Stimulated activated CD4-positive, alpha-beta T cell treated with anti-CD3 and anti-CD28 coated beads, TNF-alpha, amount 100 ng/mL, for 48 hours (primary cell): ENCODE measurements at places on chromosomes 2 and 18.
A peak's percentile ranks its signal among the peaks of the same experiment; 100 is the strongest.

DNA sequence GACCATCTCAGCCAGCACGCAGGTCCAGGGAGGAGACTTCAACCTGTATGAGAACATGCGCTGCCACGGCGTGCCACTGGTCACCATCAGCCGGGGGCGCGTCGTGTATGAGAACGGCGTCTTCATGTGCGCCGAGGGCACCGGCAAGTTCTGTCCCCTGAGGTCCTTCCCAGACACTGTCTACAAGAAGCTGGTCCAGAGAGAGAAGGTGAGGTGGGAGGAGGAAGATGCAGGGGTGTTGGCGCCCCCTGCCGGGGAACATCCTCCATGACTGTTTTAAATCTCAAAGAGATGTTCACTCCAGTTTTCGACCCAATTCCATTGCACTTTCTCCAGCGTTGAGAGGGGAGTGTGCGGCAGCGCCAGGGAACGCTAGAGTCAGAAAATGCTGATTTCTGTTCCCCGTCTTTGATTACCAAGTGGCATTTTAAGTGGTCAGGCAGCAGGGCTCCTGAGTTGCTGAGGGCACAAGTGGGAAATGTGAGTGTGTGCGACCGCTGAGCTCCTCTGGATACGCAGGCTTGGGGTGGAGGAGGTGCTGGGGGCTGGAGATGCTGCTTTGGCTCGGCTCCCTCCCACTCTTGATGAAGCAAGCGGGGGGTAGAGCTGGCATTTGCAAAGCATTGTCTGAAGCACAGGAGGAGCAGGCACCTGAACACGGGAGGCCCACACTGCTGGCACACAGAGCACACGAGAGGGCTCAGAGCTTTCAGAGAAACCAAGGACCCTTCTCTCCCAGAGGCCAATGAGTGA is 27.7 kb upstream of the MAPRE3 start:
- peak; percentile 34 for DNase-seq

DNA sequence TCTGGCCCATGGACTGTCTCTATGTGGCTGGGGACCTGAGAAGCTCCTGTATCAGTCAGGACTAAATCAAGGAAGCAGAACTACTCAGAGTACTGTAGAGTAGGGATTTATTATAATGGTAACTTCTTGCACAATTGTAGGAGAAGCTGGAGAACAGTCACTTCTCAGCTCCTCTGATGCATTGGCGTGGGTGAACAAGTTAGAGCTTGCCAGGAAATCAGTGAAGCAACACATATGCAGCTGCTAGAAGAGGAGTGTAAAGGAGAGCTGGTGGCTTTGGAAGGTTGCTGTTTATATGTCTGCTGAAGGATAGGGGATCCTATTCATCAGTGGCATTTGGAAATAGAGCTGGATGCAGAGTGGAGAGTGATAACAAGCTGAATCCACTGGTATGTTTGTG is 215.5 kb upstream of the CWC22 start:
- no peak for DNase-seq

DNA sequence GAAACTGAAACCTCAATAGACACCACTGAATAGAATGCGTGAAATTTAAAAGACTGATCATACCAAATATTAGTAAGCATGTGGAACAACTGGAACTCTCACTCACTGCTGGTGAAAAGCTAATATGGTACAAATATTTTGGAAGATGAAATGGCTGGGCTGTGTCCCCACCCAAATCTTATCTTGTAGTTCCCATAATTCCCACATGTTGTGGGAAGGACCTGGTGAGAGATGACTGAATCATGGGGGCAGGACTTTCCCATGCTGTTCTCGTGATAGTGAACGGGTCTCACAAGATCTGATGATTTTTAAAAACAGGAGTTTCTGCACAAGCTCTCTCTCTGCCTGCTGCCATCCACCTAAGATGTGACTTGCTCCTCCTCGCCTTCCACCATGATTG is 32.0 kb upstream of the MYCN start:
- no peak for DNase-seq

DNA sequence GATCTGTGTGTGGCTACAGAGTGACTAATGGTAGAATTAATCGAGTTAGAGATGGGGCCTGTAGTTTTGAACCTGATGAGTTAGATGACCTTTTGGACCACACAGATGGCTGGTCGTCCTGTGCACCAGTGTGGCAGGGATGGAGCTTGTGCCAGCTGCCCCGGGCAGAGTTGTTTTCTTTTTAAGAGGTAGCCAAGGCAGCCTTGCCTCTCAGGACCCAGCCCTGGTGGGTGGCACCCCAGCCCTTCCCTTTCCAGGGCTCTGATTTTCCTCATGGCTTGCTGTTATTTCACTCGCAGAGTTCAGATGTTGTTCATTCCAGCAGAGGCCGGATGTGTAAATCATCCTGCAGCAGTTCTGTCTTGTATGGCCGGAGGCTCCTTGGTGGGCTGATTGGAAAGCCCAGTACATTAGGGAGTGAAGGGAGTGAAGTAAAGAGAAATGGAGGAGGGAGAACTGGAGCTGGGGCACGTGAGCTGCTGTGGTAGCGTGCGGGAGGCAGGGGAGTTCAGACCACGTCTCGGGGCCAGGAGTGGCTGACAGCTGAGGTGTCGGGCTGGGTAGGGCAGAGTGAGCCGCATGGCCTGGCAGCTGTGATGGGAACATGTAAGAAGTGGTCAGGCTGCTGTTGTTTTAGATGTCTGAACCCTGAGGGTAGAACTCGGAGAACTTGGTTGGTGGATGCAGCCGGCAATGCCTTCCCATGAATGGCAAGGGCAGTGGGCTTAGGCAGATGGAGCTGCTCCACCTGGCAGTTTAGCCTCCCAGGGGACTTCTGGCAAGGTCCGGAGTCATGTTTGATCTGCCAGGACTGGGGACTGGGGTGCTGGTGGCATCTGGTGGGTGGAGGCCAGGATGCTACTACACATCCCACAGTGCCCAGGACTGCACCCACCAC is 28.8 kb downstream of the ASAP2 start:
- no peak for DNase-seq

- DNase-seq = no peak
Measured at GRCh38 chr2:129193961-129194360, 785.5 kb upstream of the RAB6C start.

DNA sequence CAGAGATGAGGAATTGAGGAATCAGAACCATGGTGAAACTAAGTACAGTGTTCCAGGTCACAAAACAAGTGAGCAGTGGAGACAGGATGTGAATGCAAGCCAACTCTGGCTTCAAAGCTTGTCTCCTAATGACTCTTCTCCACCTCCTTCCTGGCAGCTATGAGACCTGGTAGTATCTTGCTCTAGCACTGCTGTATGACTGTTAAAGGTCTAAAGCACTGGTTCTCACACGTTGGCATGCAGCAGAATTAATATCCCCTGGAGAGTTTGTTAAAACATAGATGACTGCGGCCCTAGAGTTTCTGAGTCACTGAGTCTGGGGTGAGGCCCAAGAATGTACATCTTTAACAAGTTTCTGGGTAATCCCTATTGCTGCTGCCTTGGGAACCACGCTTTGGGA is 63.3 kb downstream of the SUCLG1 start:
- no peak for DNase-seq

GRCh38 chr2:67652679-67653078 is 255.5 kb downstream of the ETAA1 start:
- no peak for DNase-seq

DNA sequence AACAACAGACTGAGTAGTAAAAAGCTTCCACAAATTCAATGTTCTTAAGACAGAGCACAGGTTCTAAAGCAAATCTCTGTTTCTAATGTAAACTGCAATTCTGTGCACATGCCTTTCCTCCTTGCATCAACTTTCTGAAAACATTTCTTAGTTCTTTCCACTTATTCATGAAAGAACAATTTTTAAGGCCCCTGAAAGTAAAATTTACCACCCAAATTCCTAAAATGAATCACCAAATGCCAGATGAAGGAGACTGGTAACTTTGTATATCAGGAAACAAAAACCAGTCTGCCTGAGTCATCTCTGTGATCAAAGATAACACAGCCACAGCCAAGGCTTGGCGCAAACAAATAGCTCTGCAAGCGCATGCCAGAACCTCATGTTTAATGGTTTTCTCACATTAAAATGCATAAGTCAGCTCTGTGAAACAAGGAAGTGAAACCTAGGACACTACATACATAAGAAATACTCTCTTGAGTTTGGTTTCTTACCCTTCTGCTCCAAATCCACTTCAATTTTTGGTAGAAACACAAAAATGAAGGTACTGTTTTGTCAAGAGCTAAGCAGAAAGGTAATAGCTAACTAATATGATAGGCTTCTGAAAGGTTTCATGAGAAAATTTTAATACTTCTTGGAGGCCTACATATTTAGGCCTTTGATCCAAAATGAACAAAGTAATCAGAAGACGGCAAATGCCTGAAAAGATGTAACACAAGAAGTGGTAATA is 169.4 kb downstream of the THADA start:
- peak; percentile 69 for DNase-seq

GRCh38 chr2:84776011-84776410 is 104.9 kb downstream of the TRABD2A start:
- no peak for DNase-seq

GRCh38 chr18:2312440-2312839 is 258.9 kb downstream of the METTL4 start:
- no peak for DNase-seq

DNA sequence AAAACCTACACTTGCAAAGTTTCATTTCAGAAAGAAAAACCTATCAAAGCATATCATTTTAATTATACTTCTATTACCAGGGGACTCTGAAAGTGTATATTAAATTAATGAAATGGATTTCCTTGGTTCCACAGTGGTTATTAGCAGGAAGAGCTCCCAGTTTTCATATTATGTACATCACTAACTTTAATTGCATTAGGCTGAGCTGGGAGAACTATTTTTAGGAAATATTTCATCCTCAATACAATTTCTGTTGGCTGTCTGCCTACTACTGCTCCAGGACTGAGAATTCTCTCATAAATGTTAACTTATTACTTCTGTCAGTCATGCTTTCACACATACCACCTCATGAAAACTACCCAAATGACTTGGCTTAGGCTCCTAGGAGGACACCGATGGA is 301.4 kb downstream of the CMPK2 start:
- no peak for DNase-seq

DNA sequence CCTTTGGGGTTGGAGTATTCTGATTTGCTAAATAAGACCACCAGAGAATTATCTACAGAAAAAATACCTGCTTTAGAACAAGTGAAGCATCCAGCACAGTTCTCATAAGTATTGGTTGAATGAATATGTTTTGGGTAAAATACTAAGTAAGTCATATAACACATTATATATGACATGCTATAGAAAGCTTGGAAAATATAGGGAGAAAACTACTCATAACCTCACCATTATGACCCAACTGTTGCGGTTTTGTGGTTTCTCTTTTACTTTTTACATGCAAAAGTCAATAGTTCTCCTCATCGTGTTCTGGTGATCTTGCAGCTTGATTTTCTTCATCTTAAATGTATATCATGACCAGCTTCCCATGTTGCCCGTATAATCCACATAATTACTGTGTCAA is 66.2 kb downstream of the DIPK1C start:
- DNase-seq = no peak

- DNase-seq = no peak
Measured at GRCh38 chr2:16226943-16227664, 286.8 kb downstream of the MYCN start.

DNA sequence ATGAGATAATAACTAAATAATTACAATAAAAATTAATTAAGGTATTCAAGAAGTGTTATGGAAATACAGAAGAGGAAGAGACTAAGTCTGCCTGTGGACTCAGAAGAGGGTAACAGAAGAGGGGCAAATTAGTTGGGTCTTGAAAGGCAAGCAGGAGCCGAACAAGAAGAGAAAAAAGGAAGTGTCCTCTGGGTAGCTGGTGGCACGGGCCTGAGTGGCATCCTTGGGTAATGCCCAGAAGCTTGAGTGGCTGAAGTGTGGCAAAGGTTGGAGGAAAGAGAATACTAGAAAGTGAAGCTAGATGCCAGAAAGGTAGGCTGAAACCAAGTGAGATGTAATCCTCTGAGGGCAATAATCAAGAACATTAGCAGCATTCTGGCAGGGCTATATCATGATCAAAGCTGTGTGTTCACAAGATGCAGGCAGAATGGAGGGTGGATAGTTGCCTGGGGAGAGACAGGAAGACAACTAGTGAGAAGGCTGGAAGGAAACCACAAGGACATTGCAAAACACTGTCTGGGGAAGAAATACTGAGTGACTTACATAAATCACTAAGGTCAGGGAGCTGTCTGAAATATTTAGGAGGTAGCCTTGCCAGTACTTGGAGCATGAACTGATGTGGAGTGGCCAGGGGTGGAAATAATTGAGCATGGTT is 16.2 kb downstream of the DOCK10 start:
- DNase-seq = no peak

GRCh38 chr2:191758518-191759507 is 80.9 kb downstream of the NABP1 start:
- DNase-seq = peak; percentile 7

DNA sequence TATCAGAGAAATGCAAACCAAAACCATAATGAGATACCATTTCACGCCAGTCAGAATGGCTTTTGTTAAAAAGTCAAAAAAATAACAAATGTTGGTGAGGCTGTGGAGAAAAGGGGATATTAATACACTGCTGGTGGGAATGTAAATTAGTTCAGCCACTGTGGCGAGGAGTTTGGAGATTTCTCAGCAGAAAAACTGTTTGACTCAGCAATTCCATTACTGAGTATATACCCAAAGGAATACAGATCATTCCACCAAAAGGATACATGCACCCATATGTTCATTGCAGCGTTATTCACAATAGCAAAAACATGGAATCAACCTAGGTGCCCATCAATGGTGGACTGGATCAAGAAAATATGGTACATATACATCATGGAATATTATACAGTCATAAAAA is 54.5 kb upstream of the WDR75 start:
- no peak for DNase-seq

GRCh38 chr2:63845866-63846265 is 4.2 kb downstream of the UGP2 start:
- DNase-seq = no peak

GRCh38 chr2:28399956-28400355 is 7.3 kb downstream of the FOSL2 start:
- DNase-seq = no peak

DNA sequence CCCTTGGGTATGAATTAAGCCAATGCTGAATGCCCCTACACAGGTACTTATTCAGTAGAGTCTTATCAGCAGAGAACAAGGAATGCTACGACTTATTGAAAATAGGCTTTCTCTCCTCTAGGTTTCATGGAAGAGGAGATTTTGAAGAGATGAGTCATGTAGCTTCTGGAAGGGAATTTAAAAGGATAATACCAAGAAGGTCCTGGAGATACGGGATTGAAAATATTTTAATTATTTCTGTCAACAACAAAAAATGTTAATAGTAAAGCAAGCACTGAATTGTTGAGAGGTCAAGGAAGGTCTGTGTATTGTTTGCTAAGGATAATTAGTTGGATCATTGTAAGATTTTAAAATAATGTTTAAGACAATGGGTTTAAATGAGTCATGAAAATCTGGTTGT is 293.0 kb upstream of the SPHKAP start:
- no peak for DNase-seq

GRCh38 chr18:57837917-57838548 is 34.9 kb upstream of the ATP8B1 start:
- peak; percentile 61 for DNase-seq
